Endothelial cell (in vitro differentiated cells): ENCODE measurements at places on chromosomes 2 and 18. TPM values are rescaled to one million over a fixed set of nuclear protein-coding genes. Genes with fewer than 3 reads are reported as not detected.

DNA sequence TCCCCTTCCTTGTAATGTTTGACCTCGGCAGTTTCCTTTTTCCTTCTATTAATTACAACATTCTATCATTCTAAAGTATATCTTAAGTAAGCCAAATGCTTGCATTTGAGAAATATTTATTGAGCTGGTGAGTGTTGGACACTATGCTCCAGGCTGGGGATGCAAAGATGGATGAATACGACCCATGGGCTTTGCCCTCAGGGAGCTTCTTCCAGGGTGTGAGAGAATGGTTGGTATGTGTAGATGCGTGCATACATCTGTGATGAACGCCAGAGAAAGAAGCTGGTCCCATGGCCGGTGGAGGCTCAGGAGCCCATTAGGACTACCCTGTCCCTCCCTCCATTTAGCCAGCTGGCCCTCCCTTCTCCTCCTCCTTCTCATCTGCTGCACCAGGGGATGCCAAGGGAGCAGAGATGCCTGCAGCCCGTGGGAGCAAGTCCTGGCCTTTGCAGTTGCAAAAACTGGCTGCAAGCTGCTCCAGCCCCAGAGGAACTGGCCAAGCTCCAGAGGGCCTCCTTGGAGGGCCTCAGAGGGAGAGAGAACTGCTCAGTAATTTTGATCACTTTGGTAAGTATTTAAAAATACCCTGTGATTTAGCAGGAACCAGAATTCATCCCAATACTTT, 65.7 kb upstream of the FOSL2 start:
- H3K4me3 ChIP-seq, result no peak overlapping the region
- no peaks in the 10 kb centered on the region for H3K27me3 ChIP-seq
- H3K27ac ChIP-seq, result no peak overlapping the region
- H3K4me1 ChIP-seq, result peaks cover 12% of the 10 kb centered on the region

DNA sequence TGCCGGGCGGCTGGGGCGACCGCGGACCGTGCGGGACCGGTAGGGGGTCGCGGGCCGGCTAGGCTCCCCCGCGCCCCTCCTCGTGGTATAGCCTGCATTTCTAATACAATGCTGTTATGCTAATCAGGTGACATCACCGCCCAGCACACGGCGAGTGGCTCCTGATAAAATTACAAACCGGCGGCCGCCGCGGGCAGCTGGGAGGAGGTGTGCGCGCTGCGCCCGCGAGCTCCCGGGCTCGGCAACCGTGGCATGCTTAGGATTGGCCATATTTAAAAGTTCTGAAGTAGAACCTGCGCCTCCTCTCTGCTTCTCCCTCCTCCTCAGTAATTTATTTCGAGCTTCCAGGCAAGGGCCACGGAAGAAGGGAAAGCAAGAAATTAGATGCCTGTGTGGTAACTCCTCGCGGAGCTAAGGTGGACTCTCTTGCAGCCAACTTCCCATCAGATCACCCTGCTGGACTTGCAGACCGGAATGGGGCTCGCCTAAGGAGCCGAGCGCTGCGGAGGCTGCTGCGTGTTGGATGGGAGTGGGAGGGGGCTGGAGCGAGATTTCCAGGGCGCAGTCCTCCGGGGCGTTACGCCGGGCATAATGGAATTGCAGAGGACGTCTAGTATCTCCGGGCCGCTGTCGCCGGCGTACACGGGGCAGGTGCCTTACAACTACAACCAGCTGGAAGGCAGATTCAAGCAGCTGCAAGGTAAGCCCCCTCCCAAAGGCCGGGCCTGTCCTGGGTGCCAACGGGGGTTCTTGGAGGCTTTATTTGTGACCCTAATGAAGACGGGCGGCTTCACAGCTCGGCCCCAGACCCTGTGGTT, 102.3 kb downstream of the SPTBN1 start:
- H3K27ac ChIP-seq, result peak overlapping the region; percentile 96
- peaks cover 45% of the 10 kb centered on the region for H3K27me3 ChIP-seq
- peak; percentile 54 for DNase-seq
- peak overlapping the region; percentile 95 for H3K4me3 ChIP-seq
- H3K36me3 ChIP-seq, result peaks cover 35% of the 10 kb centered on the region

- peaks cover 42% of the 10 kb centered on the region for H3K4me1 ChIP-seq
- H3K27ac ChIP-seq, result peak overlapping the region; percentile 67
- peaks cover 10% of the 10 kb centered on the region for H3K27me3 ChIP-seq
- H3K4me3 ChIP-seq, result peak overlapping the region; percentile 22
- no peak for DNase-seq
- peaks cover 63% of the 10 kb centered on the region for H3K36me3 ChIP-seq
These were observed 5.9 kb downstream of the ZNF532 start for GRCh38 chr18:58870621-58871020.

Gene CD8B2
- 0.05 TPM for total RNA-seq
